SK-N-SH (cell line): ENCODE measurements at places on chromosomes 16 and 17. TPM values are rescaled to one million over a fixed set of nuclear protein-coding genes. Genes with fewer than 3 reads are reported as not detected.

- H3K27me3 ChIP-seq: no peaks in the 10 kb centered on the region
- H3K4me1 ChIP-seq: peaks cover 9% of the 10 kb centered on the region; the same call in 1 of the 2 replicates
- DNase-seq: peak; percentile 81
- peak overlapping the region; percentile 79 for H3K27ac ChIP-seq
- peak overlapping the region; percentile 88 for H3K4me3 ChIP-seq
- H3K36me3 ChIP-seq: no peaks in the 10 kb centered on the region
Observed at GRCh38 chr17:8185582-8186445, 4.2 kb downstream of the BORCS6 start.

GRCh38 chr17:80945736-80946135 lies 45.9 kb upstream of the CHMP6 start:
- H3K27ac ChIP-seq: no peak overlapping the region
- H3K27me3 ChIP-seq: no peaks in the 10 kb centered on the region
- H3K4me3 ChIP-seq: no peak overlapping the region
- no peaks in the 10 kb centered on the region for H3K4me1 ChIP-seq
- H3K36me3 ChIP-seq: peaks cover 33% of the 10 kb centered on the region; the same call in 1 of the 2 replicates

The G6PC1 gene
- polyA plus RNA-seq: not detected in 2 replicates

The C1QTNF1 gene
- 11.6 and 14.3 TPM in 2 replicates for polyA plus RNA-seq

The SLC35G6 gene
- not detected in 2 replicates for polyA plus RNA-seq

The OTOA gene
- polyA plus RNA-seq: 0.02 TPM in 2 replicates

- no peak overlapping the region for H3K4me3 ChIP-seq
- H3K27me3 ChIP-seq: no peaks in the 10 kb centered on the region
Observed at GRCh38 chr16:78916928-78917545, 683.5 kb downstream of the MAF start.

The CD300H gene
- polyA plus RNA-seq: not detected in 2 replicates

GRCh38 chr17:35949401-35949800 lies 5.9 kb upstream of the LYZL6 start:
- peaks cover 30% of the 10 kb centered on the region; the same call in 1 of the 2 replicates for H3K27me3 ChIP-seq
- no peak overlapping the region for H3K27ac ChIP-seq
- DNase-seq: no peak
- H3K4me3 ChIP-seq: no peak overlapping the region

DNA sequence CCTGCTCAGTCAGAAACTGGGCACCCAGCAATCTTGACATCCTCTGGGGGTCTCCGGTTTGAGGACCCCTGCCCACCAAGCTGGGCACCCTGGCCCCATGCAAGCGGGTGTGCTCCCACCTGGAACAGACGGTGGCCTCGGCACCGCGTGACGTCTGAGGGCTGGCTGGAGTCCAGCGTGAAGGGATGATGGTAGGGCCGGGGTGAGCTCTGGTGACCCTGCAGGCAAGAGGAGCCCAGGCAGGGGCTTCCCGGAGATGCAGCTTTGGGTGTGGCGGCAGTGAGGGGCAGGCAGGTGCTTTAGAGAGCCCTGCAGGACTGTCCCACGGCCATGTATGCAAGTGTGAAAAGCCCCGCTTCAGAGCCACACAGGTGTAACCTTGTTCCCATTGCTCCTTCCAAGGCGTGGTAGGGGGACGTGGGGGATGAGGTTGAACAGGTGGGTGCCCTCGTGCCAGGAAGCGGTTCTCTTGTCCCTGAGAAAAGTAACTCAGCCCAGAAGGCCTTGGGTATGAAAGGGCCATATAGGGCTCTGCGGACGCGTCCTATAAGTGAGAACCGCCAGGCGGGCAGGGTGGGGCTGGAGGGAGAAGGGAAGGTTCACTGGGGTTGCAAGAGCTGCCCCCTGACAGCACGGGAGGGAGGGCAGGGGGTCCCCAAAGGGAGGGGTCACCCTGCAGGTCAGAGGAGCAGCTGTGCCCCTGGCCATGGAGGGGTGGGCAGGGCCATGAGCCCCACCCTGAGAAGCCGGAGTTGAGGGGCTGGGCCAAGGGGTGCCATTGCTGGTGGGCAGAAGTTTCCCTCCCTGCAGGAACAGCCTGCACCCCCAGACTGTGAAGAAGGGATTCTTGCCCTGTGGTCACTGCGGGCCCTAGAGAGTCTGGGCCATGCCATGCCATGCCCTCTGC lies 9.2 kb downstream of the RGS11 start:
- H3K4me3 ChIP-seq: no peak overlapping the region
- H3K36me3 ChIP-seq: peaks cover 29% of the 10 kb centered on the region; the same call in 1 of the 2 replicates
- DNase-seq: peak; percentile 29
- no peaks in the 10 kb centered on the region for H3K4me1 ChIP-seq
- no peaks in the 10 kb centered on the region for H3K27me3 ChIP-seq

The PLA2G10 gene
- polyA plus RNA-seq: not detected in 2 replicates

DNA sequence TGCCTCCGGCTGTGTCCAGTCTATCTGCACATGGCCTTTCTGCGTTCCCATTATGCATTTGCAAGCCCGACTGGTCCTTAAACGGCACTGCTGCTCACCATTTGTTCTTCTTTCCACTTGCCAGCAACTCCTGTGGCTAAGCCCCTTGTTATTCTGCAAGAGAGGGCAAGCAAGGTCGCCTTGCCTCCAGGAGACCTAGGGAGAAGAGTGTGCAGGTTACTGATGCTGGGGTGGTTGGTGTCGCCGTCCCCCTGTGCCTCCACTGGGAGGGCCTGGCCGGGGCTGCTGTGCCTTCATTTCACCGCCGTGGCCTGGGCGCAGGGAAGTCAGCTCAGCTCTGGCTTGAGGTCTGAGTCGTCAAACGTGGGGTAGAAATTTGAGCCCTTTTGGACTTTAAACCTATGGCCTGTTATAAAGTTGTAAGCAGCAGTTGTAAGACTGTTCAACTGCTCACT lies 12.7 kb downstream of the SLC6A4 start:
- no peak for DNase-seq
- no peak overlapping the region for H3K4me3 ChIP-seq
- no peaks in the 10 kb centered on the region for H3K36me3 ChIP-seq
- H3K27me3 ChIP-seq: no peaks in the 10 kb centered on the region
- H3K27ac ChIP-seq: no peak overlapping the region

GRCh38 chr17:12041312-12041711 lies 20.6 kb downstream of the MAP2K4 start:
- H3K27ac ChIP-seq: peak overlapping the region; percentile 69
- H3K36me3 ChIP-seq: no peaks in the 10 kb centered on the region
- no peak overlapping the region for H3K4me3 ChIP-seq
- no peak for DNase-seq
- H3K27me3 ChIP-seq: no peaks in the 10 kb centered on the region

DNA sequence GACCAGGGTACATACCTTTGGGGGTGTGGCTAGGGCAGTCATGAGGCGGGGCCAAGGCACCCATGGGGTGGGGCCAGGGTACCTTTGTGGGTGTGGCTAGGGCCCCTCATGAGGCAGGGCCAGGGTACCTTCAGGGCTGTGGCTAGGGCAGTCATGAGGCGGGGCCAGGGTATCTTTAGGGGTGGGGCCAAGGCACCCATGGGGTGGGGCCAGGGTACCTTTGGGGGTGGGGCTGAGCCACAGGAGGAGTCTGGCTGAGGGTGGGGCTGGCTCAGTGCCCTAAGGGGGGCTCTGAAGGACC lies 3.5 kb downstream of the GNG13 start:
- no peak overlapping the region for H3K4me3 ChIP-seq
- H3K4me1 ChIP-seq: no peaks in the 10 kb centered on the region
- H3K27ac ChIP-seq: no peak overlapping the region
- no peak for DNase-seq
- H3K27me3 ChIP-seq: peaks cover 23% of the 10 kb centered on the region; the same call in 1 of the 2 replicates
- H3K36me3 ChIP-seq: no peaks in the 10 kb centered on the region

DNA sequence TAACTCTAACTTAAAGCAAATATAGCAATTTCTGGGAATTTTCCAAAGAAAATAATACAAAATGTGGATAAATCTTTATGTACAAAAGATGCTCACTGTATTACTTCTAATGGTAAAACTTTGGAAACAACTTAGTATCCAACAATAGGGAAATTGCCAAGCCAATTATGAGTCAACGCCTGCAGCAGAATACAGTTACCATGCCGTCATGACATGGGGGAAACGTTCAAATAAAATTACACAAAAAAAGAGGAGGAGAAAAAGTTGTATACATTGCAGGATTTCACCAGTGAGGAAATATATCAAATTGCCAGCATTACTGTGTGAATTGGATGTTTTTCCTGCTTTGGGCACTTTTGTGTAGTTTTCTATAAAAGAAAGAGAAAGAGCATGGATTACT lies 469.6 kb downstream of the SOX9 start:
- no peak overlapping the region for H3K27ac ChIP-seq
- H3K4me1 ChIP-seq: 0 out of 2 replicates have a peak, but pooled peaks cover 4% of the 10 kb centered on the region
- no peaks in the 10 kb centered on the region for H3K27me3 ChIP-seq
- DNase-seq: no peak
- H3K4me3 ChIP-seq: peak overlapping the region; percentile 85
- no peaks in the 10 kb centered on the region for H3K36me3 ChIP-seq

GRCh38 chr16:57277586-57277985 lies 6.9 kb downstream of the PLLP start:
- H3K36me3 ChIP-seq: no peaks in the 10 kb centered on the region
- DNase-seq: no peak
- no peaks in the 10 kb centered on the region for H3K27me3 ChIP-seq
- H3K27ac ChIP-seq: no peak overlapping the region
- H3K4me1 ChIP-seq: peaks cover 4% of the 10 kb centered on the region; the same call in 1 of the 2 replicates

The SBK1 gene
- 0.36 and 0.55 TPM in 2 replicates for polyA plus RNA-seq

DNA sequence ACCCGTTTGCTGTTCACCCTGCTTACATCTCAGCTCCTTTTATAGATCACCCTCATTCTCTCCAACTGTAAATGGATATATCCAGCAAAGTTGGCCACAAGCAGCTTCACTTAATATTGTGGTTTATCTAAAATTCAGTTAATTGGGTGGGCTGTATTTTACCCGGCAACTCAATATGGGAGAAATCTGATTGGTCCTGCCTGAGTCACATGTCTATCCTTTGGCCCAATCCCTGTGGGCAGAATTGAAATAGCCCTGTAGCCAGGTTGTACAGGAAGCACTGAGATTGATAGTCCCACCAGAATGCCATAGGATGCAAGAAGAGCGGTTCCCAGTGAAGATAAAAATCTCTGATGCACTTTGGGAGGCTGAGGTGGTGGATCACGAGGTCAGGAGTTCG lies 73.2 kb downstream of the AIPL1 start:
- no peak overlapping the region for H3K27ac ChIP-seq
- no peak overlapping the region for H3K4me3 ChIP-seq
- DNase-seq: peak; percentile 42
- no peaks in the 10 kb centered on the region for H3K36me3 ChIP-seq

The GNG13 gene
- not detected in 2 replicates for polyA plus RNA-seq

GRCh38 chr16:48101069-48101674 lies 54.6 kb downstream of the ABCC12 start:
- no peak for DNase-seq
- H3K4me1 ChIP-seq: no peaks in the 10 kb centered on the region
- H3K4me3 ChIP-seq: no peak overlapping the region
- H3K27ac ChIP-seq: no peak overlapping the region

GRCh38 chr16:71649704-71650103 lies 23.7 kb downstream of the MARVELD3 start:
- no peaks in the 10 kb centered on the region for H3K4me1 ChIP-seq
- no peaks in the 10 kb centered on the region for H3K27me3 ChIP-seq
- H3K4me3 ChIP-seq: no peak overlapping the region
- no peak overlapping the region for H3K27ac ChIP-seq

- 0 out of 2 replicates have a peak, but pooled peaks cover 10% of the 10 kb centered on the region for H3K27me3 ChIP-seq
- no peak for DNase-seq
Observed at GRCh38 chr17:28474111-28474531, 677 bp downstream of the SLC13A2 start.

GRCh38 chr17:76992891-76993290 lies 124.7 kb downstream of the MGAT5B start:
- H3K27me3 ChIP-seq: 0 out of 2 replicates have a peak, but pooled peaks cover 6% of the 10 kb centered on the region
- no peak overlapping the region for H3K27ac ChIP-seq
- no peaks in the 10 kb centered on the region for H3K4me1 ChIP-seq
- no peak overlapping the region for H3K4me3 ChIP-seq

DNA sequence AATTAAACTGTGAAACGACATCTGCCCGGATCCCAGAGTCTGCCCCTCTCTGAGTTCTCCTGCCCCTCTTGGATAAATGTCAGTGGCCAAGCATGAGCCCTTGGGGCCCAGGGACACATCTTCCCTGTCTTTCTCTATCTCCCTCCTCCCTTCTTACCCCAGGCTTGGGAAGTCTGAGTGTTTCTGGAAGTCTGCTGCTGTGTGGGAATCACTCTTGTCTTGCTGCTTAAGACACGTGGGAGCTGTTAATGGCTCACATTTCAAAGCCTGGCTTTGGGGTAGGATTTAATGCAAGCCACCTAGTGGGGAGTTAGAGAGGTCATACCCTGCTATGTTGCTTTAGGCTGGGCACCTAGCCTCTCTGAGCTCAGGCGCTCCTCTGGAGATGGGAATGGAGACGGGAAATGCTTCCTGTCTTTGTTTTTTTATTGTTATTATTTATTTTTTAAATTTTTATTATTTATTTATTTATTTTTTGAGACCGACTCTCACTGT lies 218.5 kb upstream of the CIBAR2 start:
- H3K4me3 ChIP-seq: no peak overlapping the region
- DNase-seq: peak; percentile 80
- H3K27me3 ChIP-seq: no peaks in the 10 kb centered on the region
- no peaks in the 10 kb centered on the region for H3K36me3 ChIP-seq
- peaks cover 43% of the 10 kb centered on the region; the same call in 1 of the 2 replicates for H3K4me1 ChIP-seq
- peak overlapping the region; percentile 85 for H3K27ac ChIP-seq

- no peaks in the 10 kb centered on the region for H3K4me1 ChIP-seq
- H3K36me3 ChIP-seq: no peaks in the 10 kb centered on the region
- DNase-seq: no peak
- no peak overlapping the region for H3K27ac ChIP-seq
Observed at GRCh38 chr17:21249086-21249795, 4.0 kb downstream of the NATD1 start.

The TP53TG3F gene
- polyA plus RNA-seq: 0.02 and 0.47 TPM in 2 replicates

DNA sequence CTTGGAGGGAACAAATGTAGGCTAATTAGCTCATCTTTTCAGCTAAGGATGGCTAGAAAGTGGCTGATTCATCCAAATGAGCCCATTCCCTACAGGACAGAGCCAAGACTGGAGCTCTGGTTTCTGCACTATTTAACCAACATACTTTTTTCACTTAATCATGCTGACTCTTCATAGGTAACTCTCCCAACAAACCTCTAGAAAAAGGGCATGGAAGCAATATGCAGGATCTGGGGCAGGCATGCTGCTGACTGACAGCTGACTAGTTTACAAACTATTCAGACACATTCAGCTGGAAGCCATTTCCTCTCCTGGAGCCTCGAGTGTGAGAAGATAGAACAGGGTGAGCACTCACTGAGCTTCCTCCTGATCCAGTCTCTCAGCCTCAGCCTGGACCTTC lies 6.2 kb downstream of the BECN1 start:
- H3K27me3 ChIP-seq: no peaks in the 10 kb centered on the region
- H3K36me3 ChIP-seq: peaks cover 76% of the 10 kb centered on the region
- H3K4me1 ChIP-seq: peaks cover 22% of the 10 kb centered on the region
- no peak overlapping the region for H3K4me3 ChIP-seq
- no peak overlapping the region for H3K27ac ChIP-seq

The KRTAP16-1 gene
- polyA plus RNA-seq: not detected in 2 replicates

DNA sequence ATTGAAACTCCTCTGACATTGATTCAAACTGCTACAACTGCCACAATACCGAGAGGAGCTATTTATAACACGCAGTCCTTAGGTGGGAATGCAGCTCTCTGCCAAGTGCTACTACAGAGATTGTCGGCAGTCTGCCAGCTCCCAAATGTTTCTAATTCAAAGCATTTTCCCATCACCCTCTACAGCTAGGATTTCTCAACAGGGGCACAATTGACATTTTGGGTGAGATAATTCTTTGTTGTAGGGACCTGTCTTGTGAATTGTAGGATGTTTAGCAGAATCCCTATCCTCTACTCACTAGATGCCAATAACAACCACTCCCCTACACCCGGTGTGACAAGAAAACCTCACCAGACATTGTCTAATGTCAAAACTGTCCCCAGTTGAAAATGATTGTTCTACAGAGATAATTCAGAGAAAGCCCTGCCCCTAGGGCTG lies 7.8 kb upstream of the N4BP1 start:
- no peaks in the 10 kb centered on the region for H3K36me3 ChIP-seq
- peaks cover 4% of the 10 kb centered on the region; the same call in 1 of the 2 replicates for H3K4me1 ChIP-seq
- H3K27ac ChIP-seq: no peak overlapping the region
- no peak overlapping the region for H3K4me3 ChIP-seq
